ENCODE measurements at places on chromosomes 12 and 14. TPM values are rescaled to one million over a fixed set of nuclear protein-coding genes. Genes with fewer than 3 reads are reported as not detected.

Gene CPNE8
- total RNA-seq, result 34.0 TPM

Gene KRT74
- total RNA-seq, result not detected

Gene KRT82
- not detected for total RNA-seq

Gene RNU4-1
- total RNA-seq, result 976 TPM

Gene RASSF9
- total RNA-seq, result 1.5 TPM

Gene MAP1LC3B2
- total RNA-seq, result 1.1 TPM

Gene RAD9B
- 0.90 TPM for total RNA-seq

Gene MIP
- not detected for total RNA-seq

Gene SYT1
- total RNA-seq, result 0.87 TPM

Gene TSPAN11
- 1.4 TPM for total RNA-seq

Gene ACTR6
- 17.7 TPM for total RNA-seq

Gene HOXC9
- total RNA-seq, result 0.42 TPM

Gene CPSF6
- total RNA-seq, result 44.7 TPM

Gene CLEC1B
- total RNA-seq, result not detected

Gene CPSF2
- 45.3 TPM for total RNA-seq

Gene CPNE6
- not detected for total RNA-seq

Gene VRTN
- not detected for total RNA-seq

Gene VDR
- total RNA-seq, result 9.8 TPM

Gene ACRBP
- 2.5 TPM for total RNA-seq

Gene IGF1
- 415 TPM for total RNA-seq

Gene CLEC4D
- 4.8 TPM for total RNA-seq

Gene HVCN1
- 4.2 TPM for total RNA-seq

Gene PCED1B
- total RNA-seq, result 6.1 TPM

Gene DEGS2
- 0.45 TPM for total RNA-seq
